ENCODE measurements at places on chromosomes 5 and 9. TPM values are rescaled to one million over a fixed set of nuclear protein-coding genes. Genes with fewer than 3 reads are reported as not detected.

DNA sequence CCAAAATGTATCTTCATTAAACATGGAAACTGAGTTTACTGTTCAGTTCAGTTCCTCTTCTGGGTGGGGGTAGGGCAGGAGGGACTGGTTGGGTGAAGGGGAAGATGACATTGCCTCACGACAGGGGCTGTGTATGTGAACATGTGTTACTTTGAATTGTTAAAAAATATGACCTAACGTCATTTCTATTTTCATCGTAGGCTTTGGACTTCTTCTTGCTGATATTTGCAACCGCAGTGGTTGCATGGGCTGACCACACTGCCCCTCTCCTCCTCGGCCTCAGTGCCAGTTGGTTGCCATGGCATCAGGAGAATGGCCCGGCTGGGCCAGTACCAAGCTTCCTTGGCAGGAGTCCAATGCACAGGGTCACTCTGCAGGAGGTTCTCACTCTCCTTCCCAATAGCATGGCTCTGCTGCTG lies 41.5 kb downstream of the HACD4 start:
- peaks cover 55% of the 10 kb centered on the region for H3K36me3 ChIP-seq
- H3K4me1 ChIP-seq = no peaks in the 10 kb centered on the region
- no peak overlapping the region for H3K4me3 ChIP-seq
- H3K27me3 ChIP-seq = no peaks in the 10 kb centered on the region

- H3K4me1 ChIP-seq = no peaks in the 10 kb centered on the region
- no peak overlapping the region for H3K27ac ChIP-seq
- H3K27me3 ChIP-seq = no peaks in the 10 kb centered on the region
- no peak overlapping the region for H3K4me3 ChIP-seq
- no peaks in the 10 kb centered on the region for H3K36me3 ChIP-seq
- DNase-seq = no peak
These were observed 169.8 kb upstream of the FREM1 start for GRCh38 chr9:15079989-15080388.

- no peaks in the 10 kb centered on the region for H3K36me3 ChIP-seq
- no peaks in the 10 kb centered on the region for H3K27me3 ChIP-seq
- H3K4me1 ChIP-seq = no peaks in the 10 kb centered on the region
- H3K27ac ChIP-seq = no peak overlapping the region
- H3K4me3 ChIP-seq = no peak overlapping the region
These were observed 181.9 kb upstream of the ADRA1B start for GRCh38 chr5:159734366-159734765.

DNA sequence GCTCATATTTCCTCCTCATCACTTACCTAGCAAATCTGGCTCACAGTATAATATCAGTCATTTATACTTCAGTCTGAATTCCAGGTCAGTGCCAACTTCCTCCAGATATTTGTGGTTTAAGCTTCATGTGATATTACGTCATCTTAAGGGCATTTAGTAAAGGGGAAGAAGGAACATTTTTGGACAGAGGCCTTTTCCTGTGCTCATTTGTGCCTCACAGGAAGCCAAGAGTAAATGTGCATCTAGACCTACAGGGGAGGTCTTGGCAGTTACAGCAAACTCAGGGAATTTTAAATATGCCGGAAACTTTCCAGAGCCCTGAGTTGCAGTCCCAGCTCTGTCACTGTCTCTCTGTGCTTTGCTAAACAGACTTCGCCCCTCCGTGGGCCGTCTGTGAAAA lies 12.3 kb upstream of the KCNIP1 start:
- H3K27ac ChIP-seq = peak overlapping the region; percentile 36
- no peak overlapping the region for H3K4me3 ChIP-seq
- H3K4me1 ChIP-seq = peaks cover 17% of the 10 kb centered on the region

- H3K4me1 ChIP-seq = no peaks in the 10 kb centered on the region
- no peak overlapping the region for H3K27ac ChIP-seq
These were observed 87.6 kb downstream of the VAV2 start for GRCh38 chr9:133904346-133905090.

GRCh38 chr5:14039063-14039462 lies 94.6 kb upstream of the DNAH5 start:
- H3K4me1 ChIP-seq = peaks cover 38% of the 10 kb centered on the region
- DNase-seq = no peak
- no peak overlapping the region for H3K27ac ChIP-seq
- no peak overlapping the region for H3K4me3 ChIP-seq

DNA sequence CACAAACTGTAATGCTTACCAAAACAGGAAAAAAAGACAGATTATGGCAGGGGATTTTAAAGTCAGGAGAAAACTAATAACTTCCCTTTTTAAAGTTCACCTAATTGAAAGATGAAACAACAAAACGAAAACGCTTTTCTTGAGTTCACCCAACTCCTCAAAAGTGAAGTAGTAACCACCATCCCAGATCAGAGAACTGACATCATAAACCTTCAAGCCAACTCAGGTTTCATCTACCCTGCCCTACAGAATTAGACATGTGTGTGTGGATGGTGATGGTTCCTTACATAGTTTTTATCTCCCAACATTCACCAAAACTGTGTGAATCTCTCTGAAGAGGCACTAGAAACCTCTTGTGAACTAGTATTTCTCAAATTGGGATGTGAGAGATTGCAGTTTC lies 195.2 kb upstream of the PTGER4 start:
- DNase-seq = no peak
- H3K4me3 ChIP-seq = no peak overlapping the region
- H3K4me1 ChIP-seq = no peaks in the 10 kb centered on the region
- H3K27ac ChIP-seq = no peak overlapping the region
- H3K27me3 ChIP-seq = no peaks in the 10 kb centered on the region
- no peaks in the 10 kb centered on the region for H3K36me3 ChIP-seq

GRCh38 chr5:97752871-97753270 lies 569.8 kb upstream of the RIOK2 start:
- H3K27me3 ChIP-seq = no peaks in the 10 kb centered on the region
- DNase-seq = no peak
- H3K4me3 ChIP-seq = no peak overlapping the region
- no peaks in the 10 kb centered on the region for H3K4me1 ChIP-seq

DNA sequence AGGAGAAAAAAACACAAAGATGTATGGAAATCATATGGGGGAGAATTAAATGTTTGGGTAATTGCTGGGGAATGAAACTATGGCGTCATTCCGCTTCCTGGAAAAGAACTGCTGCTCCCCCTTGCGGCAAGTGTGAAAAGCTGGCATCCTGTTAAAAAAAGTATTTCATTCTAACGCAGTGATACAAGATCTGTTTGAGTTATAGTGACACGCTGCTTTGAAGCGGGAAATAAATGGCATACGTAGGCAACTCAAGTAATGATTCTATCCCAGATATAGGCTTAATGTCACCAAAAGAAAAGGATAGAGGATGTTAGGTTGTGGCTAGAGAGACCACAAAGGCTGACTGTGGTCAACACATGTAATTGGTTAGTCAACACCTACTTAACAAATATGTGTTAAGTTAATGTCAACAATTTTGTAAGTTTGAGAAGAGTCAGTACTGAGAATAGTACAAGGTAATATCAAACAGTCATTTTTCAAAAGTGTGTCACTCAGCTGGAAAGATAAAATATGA lies 70.2 kb upstream of the ALDH1A1 start:
- no peaks in the 10 kb centered on the region for H3K4me1 ChIP-seq
- peak; percentile 53 for DNase-seq
- H3K4me3 ChIP-seq = no peak overlapping the region

DNA sequence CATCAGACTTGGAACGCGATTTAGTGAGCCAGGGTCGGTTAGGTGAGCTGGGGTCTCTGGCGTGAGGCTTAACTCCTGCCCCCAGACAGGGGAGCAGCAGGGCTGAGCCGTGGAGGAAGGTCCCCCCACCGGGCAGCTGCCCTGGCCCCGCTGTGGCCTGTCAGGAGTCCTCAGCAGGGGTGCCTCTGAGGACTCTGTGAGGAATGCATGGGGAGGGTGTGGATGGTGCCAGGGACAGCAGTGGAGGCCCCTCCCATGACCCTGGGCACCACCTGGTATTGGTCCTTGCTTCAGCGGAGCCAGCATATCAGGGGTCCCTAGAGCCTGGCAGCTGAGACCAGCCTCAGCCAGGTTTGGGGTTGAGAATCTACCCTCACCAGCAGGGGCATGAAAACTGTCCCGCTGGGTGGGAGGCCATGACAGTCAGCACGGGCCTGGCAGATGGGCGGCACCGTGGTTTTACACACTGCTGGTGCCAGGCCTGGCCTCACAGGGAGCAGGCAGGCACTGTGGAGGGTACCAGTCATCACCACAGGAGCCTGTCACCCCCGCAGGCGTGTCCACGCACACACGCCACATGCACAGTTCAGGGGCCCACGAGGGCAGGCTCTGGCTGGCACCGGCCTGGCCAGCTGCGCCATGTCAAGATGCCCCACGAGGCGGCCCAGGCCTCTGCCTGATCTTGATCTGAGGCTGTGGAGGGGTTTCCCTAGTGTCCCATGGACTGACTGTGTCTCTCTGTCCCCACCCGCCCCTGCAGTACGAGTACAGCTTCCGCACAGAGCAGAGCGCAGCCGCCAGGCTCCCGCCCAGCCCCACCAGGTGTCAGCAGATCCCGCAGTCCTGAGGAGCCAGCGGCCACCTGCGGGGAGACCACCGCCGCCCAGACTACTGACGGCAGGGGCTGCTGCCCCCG lies 111.1 kb upstream of the LMX1B start:
- H3K27ac ChIP-seq = no peak overlapping the region
- H3K36me3 ChIP-seq = no peaks in the 10 kb centered on the region

- no peaks in the 10 kb centered on the region for H3K4me1 ChIP-seq
- H3K36me3 ChIP-seq = no peaks in the 10 kb centered on the region
- no peak for DNase-seq
- H3K4me3 ChIP-seq = no peak overlapping the region
- H3K27me3 ChIP-seq = no peaks in the 10 kb centered on the region
These were observed 49.6 kb upstream of the RXRA start for GRCh38 chr9:134276453-134277245.

DNA sequence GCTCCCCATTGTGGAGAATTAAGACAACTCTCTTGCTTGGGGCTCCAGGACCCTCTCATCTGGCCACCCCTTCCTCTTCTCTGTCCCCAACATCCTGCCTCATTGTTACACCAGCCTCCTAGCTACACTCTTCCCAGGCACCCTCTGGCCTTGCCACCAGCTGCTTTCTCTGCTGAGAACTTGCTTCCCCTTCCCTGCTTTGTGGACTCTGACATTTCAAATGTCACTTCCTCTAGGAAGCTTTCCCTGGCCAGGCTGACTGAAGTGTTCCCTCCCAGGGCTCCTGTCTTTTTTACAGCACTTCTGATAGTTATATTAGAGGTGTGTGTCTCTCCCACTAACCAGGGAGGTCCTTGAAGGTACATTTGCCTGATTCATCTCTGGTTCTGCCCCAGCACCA lies 194.0 kb upstream of the KLF4 start:
- peak overlapping the region; percentile 45 for H3K27ac ChIP-seq
- H3K36me3 ChIP-seq = no peaks in the 10 kb centered on the region
- H3K27me3 ChIP-seq = no peaks in the 10 kb centered on the region
- no peaks in the 10 kb centered on the region for H3K4me1 ChIP-seq
- H3K4me3 ChIP-seq = no peak overlapping the region

DNA sequence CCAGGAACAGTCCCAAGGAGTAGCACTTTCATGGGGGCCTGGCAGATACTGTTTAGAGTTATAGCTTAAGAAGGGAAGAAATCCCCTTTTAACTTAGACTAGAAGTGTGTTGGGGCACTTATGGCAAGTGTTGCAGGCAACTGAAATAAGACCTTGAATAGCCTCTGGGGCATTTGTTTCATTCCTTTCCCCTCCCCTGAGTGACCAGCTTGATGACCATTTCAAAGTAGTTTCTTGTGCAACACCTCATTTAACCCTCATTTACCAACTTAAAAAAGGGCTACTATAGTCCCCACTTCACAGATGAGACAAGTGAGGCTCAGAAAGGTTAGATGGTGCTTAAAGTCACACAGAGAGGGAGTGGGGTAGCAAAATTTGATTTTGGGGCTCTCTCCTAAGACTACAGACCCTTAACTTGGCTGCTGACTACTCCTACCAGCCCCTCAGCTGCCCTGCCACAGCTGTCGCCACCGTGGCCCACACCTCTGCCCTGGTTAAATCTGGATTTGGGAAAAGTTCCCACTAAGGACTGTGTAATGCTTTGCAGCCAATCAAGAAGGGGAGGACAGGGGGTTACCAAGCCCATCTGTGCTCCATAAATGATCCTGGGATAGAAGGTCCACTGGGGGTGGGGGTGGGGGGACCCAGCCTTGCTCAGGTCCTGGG lies 5.5 kb downstream of the PDLIM4 start:
- DNase-seq = no peak
- H3K36me3 ChIP-seq = no peaks in the 10 kb centered on the region
- H3K27ac ChIP-seq = peak overlapping the region; percentile 27
- peaks cover 64% of the 10 kb centered on the region for H3K4me1 ChIP-seq
- H3K4me3 ChIP-seq = no peak overlapping the region

DNA sequence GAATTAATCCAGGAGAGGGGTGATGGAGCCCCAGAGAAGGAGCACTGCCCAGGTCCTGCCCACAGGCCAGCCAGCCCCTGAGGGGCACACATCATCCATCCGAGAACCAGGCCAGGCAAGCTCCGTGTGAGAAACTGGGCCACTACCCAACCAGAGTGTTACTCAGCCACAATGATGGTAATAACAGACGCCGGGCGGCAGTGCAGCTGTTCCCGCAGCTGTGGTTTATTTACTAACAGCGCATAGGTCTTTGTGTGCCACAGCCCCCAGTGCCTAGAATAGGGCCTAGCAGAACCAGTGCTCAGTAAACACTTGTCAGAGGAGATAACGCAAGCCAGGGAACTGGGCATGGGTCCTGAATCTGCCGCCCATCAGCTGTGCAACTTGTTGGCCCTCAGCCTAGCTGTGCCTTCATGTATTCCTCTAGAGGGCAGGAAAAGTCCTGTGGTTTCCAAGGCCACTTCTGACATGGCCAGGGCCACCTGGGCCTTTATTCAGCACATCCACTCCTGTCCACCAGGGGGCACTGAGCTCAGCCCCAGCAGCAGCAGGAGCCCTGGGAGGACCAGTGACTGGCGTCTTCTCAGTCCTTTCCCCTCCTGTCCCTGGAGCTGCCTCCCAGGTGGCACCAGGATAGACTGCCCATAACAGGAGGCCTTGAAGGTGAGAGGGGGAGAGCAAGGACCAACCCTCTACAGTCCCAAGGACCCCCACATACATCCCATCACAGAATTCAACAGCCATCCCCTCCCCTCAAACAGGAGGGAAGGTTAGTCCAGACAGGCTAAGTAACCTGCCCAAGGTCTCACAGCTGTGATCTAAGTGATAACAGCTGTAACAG lies 2.1 kb downstream of the MXD3 start:
- peak; percentile 62 for DNase-seq
- H3K27ac ChIP-seq = no peak overlapping the region
- peaks cover 89% of the 10 kb centered on the region for H3K4me1 ChIP-seq
- H3K4me3 ChIP-seq = no peak overlapping the region
- no peaks in the 10 kb centered on the region for H3K36me3 ChIP-seq
- no peaks in the 10 kb centered on the region for H3K27me3 ChIP-seq

- H3K4me3 ChIP-seq = no peak overlapping the region
- H3K27ac ChIP-seq = no peak overlapping the region
- no peaks in the 10 kb centered on the region for H3K36me3 ChIP-seq
- H3K4me1 ChIP-seq = no peaks in the 10 kb centered on the region
These were observed 4.4 kb upstream of the ELAVL2 start for GRCh38 chr9:23830476-23830805.

GADD45G gene
- 45.5 TPM for total RNA-seq

CCIN gene
- total RNA-seq = 0.16 TPM

SLC6A7 gene
- total RNA-seq = not detected

SOHLH1 gene
- total RNA-seq = not detected

FOXD1 gene
- not detected for total RNA-seq
